ENCODE measurements at places on chromosomes 3 and 15. TPM values are rescaled to one million over a fixed set of nuclear protein-coding genes. Genes with fewer than 3 reads are reported as not detected.

The GHRL gene
- not detected for total RNA-seq

DNA sequence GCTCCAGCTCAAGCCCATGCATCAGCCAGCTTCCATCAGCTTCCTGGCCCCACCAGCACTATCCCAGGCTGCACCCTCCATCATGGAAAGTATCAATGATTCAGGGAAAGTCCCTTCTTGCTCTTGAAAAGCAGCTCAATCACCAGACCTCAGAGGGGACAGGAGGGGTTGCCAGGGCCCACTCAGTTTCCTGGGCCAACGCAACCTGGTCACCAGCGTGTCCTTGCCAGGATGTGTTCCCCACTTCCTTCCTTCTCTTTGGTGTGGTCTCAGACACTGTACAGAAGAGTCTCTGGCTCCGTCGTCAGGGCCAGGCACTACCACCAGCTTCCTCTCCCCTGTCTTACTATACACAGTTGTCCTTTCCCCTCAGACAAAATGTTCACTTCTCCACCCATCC, 3.0 kb downstream of the HDC start:
- H3K36me3 ChIP-seq, result no peaks in the 10 kb centered on the region
- no peak overlapping the region for H3K27ac ChIP-seq
- H3K27me3 ChIP-seq, result peaks cover 6% of the 10 kb centered on the region
- no peak overlapping the region for H3K4me3 ChIP-seq
- H3K4me1 ChIP-seq, result no peaks in the 10 kb centered on the region

- H3K36me3 ChIP-seq, result no peaks in the 10 kb centered on the region
- H3K27me3 ChIP-seq, result no peaks in the 10 kb centered on the region
- DNase-seq, result no peak
- H3K4me3 ChIP-seq, result no peak overlapping the region
Measured at GRCh38 chr3:67558426-67558825, 96.0 kb downstream of the SUCLG2 start.

DNA sequence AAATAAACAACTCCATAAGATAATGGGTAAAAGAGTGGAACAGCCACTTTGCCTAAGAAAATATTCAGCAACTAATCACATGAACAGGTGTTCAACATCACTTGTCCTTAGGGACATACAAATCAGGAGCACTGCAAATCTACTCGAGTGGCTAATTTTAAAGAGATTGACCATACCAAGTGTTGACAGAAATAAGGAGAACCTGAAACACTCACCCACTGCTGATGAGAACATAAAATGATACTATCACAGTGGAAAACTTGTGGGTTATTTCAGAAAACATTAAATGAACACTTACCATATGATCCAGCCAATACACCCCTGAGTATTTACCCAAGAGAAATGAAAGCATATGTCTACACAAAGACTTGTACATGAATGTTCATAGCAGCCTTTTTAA, 70.5 kb downstream of the GABRB3 start:
- H3K4me1 ChIP-seq, result no peaks in the 10 kb centered on the region
- no peak overlapping the region for H3K27ac ChIP-seq
- no peak for DNase-seq
- no peaks in the 10 kb centered on the region for H3K36me3 ChIP-seq
- H3K4me3 ChIP-seq, result no peak overlapping the region

The SPTSSB gene
- 2.9 TPM for total RNA-seq

DNA sequence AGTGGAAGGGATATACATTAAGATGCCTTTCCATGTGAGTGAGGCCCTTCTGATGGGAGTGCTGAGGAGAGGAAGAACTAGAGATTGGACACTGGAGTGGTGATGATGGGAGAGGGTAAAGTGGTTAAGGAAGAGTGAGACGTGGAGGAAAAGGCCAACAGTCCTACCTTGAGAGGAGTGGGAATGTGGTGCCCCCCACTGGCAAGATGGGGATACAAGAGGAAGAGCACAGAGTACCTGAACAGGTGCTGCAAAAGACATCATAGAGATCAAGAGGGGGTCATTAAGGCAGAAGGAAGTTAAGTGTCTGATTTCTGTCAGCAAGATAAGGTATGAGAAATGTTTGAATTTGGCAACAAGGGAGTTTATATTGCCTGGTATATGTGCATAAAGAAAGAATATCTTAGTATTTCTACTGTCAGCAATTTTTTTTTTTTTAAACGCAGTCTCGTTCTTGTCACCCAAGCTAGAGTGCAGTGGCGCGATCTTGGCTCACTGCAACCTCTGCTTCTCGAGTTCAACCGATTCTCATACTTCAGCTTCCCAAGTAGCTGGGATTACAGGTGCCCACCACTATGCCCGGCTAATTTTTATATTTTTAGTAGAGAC, 34.0 kb downstream of the ARIH2 start:
- H3K27me3 ChIP-seq, result no peaks in the 10 kb centered on the region
- H3K4me3 ChIP-seq, result no peak overlapping the region
- peaks cover 7% of the 10 kb centered on the region for H3K36me3 ChIP-seq
- DNase-seq, result peak; percentile 41

The CYP1A2 gene
- total RNA-seq, result not detected

DNA sequence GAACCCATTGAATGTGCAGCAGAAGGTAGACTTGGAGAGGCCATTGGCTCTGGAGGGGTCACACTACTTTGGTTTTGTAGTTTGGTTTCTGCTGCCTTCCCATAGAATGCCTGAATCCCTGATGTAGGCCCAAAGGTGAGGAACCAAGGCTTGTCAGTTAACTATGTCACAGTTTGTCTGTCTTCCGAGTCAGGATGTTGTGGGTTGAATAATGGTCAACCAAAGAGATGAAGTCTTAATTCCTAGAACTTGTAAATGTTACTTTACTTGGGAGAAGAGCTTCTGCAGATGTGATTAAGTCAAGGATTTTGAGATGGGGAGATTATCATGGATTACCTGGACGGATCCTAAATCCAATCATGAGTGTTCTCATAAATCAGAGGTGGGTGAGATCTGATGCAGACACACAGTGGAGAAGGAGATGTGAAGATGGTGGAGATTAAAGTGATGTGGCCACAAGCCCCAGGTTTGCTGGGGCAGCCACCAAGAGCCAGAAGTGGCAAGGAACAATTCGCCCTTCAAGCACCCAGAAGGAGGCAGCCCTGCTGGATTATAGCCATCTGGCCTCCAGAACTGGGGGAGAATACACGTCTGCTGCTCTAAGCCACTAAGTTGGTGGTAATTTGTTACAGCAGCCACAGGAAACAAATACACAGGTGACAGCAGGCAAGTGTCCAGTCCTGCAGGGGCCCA, 2.3 kb upstream of the CCR8 start:
- H3K4me3 ChIP-seq, result no peak overlapping the region
- no peak overlapping the region for H3K27ac ChIP-seq
- no peak for DNase-seq
- H3K27me3 ChIP-seq, result no peaks in the 10 kb centered on the region
- H3K4me1 ChIP-seq, result no peaks in the 10 kb centered on the region
- H3K36me3 ChIP-seq, result no peaks in the 10 kb centered on the region

GRCh38 chr3:2343031-2343682, 244.5 kb downstream of the CNTN4 start:
- no peak for DNase-seq
- H3K4me3 ChIP-seq, result no peak overlapping the region
- H3K27me3 ChIP-seq, result no peaks in the 10 kb centered on the region
- H3K36me3 ChIP-seq, result no peaks in the 10 kb centered on the region
- H3K27ac ChIP-seq, result no peak overlapping the region
